ENCODE measurements at places on chromosomes 7 and 10.
A peak's percentile ranks its signal among the peaks of the same experiment; 100 is the strongest.

GRCh38 chr7:128737867-128738385 is 1.2 kb upstream of the CALU start:
- DNase-seq, result no peak

- no peak for DNase-seq
These were observed 143.5 kb downstream of the ELFN1 start for GRCh38 chr7:1813394-1814088.

- DNase-seq, result no peak
These were observed 53.9 kb downstream of the IMMP2L start for GRCh38 chr7:111508387-111508786.

GRCh38 chr7:30148951-30149459 is 14.2 kb downstream of the MTURN start:
- no peak for DNase-seq

DNA sequence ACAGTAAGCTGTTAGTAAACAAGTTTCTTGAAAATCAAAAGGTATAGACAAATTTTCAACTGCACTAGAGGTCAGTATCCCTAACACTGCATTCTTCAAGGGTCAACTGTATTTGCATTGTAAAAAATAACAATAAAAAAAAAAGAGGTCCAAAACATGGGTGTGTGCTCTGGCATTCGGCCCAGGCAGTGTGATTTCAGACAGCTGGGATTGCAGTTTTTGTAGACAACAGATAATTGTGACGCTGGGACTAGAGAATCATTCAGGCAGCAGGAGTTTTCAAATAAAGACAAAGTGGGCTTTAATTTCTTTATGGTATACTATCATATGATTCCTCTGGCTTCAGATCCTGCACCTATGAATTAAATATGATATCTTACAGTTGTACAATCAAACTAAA is 543.2 kb upstream of the SEMA3D start:
- DNase-seq, result no peak

- DNase-seq, result peak; percentile 35
These were observed 61.7 kb downstream of the SH2D4B start for GRCh38 chr10:80599424-80599847.

DNA sequence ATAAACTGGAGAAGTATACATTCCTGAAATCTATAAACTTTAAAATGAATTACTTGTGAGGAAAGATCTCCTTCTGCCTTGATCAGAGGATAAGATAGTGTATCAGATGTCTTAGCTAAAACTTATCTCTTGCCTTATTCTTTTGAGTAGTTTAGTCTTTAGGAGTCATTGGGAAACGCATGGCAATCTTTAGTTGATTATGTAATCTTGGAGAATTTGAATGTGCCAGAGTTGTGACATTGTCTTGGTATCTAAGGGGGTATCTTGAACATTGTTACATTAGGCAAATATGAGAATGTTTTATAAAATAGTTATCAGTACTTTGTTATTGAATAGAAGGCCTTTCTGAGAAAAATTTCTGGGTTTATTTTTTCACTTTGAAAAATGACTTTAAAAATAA is 61.6 kb upstream of the ADRA2A start:
- no peak for DNase-seq

- no peak for DNase-seq
These were observed 159.8 kb upstream of the MTPN start for GRCh38 chr7:136136906-136137454.
